Neuronal stem cell (in vitro differentiated cells): ENCODE measurements at places on chromosomes 5 and 9.

DNA sequence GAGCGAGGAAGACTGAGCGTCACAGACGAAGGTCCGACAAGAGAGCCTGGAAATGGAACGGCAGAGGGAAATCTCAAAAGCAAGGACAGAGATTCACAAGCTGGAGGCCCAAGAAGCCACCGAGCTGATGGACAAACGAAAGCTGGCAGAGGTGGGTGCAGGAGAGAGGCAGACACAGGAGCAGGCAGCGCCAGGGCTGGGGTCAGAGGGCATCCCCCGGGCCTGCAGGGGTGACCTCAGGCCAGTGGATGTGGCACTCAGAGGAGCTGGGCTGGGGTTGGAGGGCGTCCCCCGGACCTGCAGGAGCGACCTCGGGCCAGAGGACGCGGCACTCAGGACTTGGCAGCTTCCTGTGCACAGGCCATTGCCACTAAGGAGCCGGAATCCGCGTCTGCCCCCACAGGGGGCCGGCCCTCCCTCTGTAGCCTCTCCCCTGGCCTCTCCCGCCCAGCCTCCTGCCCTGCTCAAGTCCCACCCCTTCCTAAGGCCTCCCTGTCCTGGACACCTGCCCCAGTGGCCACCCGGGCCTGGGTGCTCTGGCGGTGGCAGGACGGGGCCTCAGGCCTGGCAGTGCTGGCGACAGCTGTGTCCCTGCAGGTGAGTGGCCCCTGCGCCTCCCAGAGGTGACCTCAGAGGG lies 40.4 kb downstream of the EXD3 start:
- no peak for DNase-seq

- DNase-seq, result no peak
Measured at GRCh38 chr5:40669606-40670390, 9.9 kb upstream of the PTGER4 start.

DNA sequence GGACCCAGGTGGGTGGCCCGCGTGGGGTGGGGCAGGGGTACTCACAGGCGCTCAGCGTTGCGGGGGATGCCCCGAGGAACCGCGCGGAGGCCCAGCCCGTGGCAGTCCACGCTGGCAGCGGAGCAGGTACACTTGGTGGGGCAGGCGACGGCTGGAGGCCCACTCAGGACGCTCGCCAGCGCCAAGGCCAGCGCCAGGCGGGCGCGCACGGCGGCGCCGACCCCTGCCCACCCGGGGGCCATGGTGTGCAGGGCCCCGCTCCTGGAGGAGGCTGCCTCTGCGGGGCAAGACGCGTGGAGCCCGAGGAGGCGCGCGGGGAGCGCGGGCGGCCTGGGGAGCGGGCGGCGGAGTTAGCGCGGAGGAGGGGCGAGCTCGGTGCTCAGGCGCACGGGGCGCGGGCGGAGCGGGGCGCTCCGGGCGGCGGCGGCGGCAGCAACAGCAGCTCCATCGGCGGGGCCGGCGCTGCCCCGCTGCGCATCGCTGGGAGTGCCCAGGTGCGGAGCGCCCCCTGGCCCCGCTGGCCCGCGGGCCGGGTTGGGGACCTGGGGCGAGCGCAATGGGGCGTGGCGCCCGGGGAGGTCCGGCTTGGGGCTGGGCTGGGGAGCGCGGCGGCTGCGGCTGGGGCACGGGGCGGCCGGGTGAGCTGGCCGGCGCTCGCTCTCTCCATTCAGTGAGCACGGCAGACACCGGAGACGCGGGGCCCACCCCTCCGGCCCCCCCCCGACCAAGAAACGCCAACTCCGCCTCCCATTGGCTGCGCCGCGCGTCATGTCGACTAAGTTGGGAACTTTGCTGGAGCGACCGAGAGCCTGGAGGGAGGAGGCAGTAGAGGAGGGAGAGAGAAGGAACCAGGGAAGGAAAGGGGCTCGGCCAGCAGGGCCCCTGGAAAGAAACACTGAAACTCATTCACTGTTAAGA lies at the start of gene SLIT3:
SLIT3 (minus strand) TSS at position 672 of the 918 bp plus-strand sequence; CDS start at position 242, 430 bp downstream.
- DNase-seq, result peak; percentile 82

- no peak for DNase-seq
Measured at GRCh38 chr9:106421772-106422171, 441.2 kb upstream of the ZNF462 start.

DNA sequence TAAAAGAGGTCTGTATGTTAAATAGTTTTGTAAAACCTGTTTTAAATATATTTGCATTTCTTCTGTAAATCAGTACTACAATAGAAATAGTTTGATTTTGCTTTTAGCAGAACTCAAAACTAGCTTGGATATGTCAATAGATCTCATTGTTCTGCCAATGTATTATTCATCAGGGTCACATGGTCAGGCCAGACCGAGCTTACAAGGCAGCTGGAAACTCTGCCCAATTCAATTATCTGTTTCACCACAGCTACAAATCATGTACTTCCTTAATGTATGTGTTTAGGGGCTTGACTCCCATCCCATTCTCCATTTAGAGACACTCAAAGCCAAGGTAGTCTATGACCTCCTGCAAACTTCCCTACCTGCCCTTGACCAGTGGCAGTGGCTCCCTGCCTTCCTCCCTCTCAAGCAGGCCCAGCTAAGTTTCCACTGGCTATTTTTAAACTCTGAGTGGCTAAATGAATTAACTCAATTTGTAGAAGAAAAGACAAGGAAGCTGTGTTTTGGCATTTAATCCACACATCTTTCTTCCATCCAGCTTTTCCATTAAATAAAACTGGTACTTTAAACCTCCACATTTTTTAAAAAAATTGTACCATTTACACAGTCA lies 46.4 kb upstream of the SELENOP start:
- DNase-seq, result no peak

- DNase-seq, result peak; percentile 61
Measured at GRCh38 chr5:181160152-181160754, 12.9 kb downstream of the OR2V2 start.

- no peak for DNase-seq
Measured at GRCh38 chr9:13967011-13967410, 346.9 kb downstream of the NFIB start.

DNA sequence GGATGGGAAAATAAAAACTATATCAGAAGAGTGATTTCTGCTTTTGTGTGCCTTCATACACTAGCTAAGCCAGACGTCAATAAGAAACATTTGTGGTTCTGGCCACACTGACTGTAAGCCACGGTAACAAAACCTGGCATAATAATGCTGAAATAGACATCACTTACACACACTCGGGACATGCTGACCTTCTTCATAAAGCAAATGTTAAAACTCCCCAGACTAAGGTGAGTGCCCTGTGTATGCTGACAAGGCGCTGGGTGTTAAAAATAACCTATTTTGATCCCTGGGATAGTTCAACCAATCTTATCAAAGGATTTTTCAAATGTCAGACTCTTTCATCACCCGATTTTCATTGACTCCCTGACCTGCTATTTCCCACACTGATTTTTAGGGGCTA lies 337.0 kb downstream of the RAB3C start:
- no peak for DNase-seq

DNA sequence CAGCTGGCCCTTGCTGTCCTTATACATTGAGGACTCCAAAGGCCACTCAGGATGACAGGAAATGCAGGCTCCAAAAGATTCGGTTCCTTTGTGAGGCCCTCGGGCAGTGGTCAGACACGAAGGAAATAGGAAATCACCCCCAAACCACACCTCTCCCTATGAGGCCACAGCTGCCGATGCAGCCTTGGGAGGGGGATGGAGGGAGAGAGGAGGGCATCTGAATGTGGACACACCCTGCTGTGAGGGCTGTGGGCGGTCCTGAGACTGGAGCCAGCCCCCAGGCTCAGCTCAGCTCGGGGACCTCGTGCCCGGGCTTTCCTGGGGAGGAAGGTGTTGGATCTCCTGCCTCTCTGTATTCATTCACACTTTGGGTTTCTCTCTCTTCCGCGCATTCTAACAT lies 2.7 kb upstream of the CLPTM1L start:
- no peak for DNase-seq

- no peak for DNase-seq
Measured at GRCh38 chr9:76516871-76517270, 57.9 kb downstream of the GCNT1 start.

- DNase-seq, result no peak
Measured at GRCh38 chr5:38847559-38848347, 1.9 kb downstream of the OSMR start.
